ENCODE measurements at places on chromosomes 6 and 20.

DNA sequence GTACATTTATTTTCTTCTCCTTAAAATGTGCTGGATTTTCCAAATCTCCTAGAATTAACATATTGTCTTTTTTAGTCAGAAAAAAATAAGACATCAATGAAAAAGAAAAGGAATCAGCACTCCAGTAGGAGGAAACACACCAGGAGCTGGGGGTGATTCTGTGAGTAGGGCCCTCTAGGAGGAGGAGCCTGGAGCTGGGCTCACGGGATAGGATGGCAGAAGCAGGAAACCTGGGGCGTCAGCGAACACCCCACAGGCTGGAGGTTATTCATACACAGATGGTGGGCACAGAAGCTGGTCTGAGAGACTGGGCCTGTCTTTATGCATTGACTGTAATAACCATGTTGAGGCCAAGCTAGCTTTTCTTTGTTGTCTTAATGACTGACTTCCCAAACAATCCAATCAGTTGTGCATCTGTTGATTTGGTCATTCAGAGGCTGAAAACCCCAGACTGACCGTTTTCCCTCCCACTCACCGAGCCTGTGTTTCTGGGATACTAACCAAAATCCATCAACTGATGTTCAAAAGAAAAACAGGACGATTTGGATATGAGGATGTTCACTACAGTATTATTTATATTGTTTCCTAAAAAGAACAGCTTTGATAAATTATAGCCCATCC is 53.1 kb downstream of the CPNE5 start:
- no peak for DNase-seq

GRCh38 chr20:45611054-45611453 is 18.5 kb upstream of the WFDC10A start:
- DNase-seq = no peak

DNA sequence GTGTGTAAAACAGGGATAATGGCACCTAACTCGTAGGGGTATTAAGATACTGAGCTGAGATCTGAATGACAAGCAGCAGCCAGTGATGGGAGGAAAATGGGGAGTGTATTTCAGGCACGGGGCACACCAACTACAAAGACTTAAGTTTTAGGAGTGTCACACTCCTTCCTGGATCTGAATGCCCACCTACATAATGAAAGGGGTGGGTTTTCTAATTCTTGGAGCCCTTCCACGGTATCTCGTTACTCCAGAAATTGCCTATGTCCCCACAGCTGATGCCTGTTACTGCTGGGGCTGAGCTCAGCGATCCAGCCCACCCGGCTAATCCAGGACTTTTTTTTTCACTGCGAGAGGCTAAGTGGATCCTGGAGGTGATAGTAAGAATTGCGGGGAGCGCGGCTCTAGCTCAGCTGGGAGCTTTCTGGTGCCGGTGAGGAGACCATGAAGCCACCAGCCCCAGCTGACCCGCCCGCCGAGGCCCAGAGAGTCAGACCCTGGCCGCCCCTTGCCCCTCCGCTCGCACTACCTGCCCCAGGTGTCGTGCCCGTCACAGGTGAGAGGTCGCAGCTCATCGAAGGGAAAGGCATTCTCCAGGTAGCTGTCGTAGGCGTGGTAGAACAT is 727 bp downstream of the EDEM2 start:
- DNase-seq = peak; percentile 65

GRCh38 chr20:25054096-25054820 is 3.7 kb downstream of the ACSS1 start:
- no peak for DNase-seq

GRCh38 chr20:38447931-38448675 is 13.0 kb upstream of the SNHG17 start:
- no peak for DNase-seq

- no peak for DNase-seq
These were observed 1.3 kb downstream of the BTNL2 start for GRCh38 chr6:32405656-32406055.

DNA sequence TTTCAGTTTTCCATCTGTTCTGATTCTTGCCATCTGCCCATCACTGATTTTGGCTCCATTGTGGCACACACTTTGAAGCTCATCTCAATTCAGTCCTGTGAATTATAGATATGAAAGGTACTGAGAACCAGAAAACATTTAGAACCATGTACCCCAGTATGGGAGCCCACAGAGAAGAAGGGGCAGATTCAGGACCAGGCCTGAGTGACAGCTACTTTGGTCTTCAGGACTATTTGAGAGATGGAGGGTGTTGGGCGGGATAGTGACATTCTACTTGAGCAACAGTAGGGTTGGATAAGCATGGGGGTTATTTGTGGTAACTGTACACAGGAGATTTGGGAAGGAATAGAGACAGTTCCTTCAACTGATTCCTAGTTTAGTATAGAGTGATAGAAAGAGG is 259.2 kb upstream of the MANEA start:
- DNase-seq = no peak

DNA sequence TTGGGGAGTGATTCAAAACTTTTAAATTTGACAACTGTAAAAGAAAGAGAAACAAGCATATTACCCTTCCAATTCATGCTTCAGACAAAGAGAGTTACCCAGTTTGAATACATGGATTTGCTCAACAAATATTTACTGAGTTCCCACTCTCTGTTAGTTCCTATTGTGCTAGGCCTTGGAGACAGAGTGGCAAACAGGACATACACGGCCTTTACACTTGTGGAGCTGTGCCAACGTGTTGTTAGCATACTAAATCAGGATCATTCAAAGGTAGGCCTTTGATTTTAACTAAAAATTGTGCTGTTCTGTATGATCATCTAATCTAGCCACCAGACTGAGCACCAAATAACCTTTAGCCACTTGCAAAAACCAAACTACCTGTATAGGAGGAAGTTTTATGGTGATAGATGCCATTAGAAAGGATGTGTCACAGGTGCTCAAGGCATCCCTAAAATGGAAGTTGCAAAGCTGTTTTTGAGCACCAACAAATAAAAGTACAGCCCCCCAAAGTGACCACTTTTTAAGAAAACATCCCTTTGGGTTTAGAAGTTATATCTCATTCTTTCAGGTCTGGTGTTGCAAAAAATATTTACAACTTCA is 84.5 kb downstream of the CHD6 start:
- no peak for DNase-seq

- DNase-seq = no peak
These were observed 26.5 kb upstream of the PLEKHG1 start for GRCh38 chr6:150573041-150573681.

- no peak for DNase-seq
These were observed 432.2 kb downstream of the HTR1B start for GRCh38 chr6:77030929-77031674.

- DNase-seq = no peak
These were observed 124.9 kb downstream of the KLHL32 start for GRCh38 chr6:97049253-97050011.

DNA sequence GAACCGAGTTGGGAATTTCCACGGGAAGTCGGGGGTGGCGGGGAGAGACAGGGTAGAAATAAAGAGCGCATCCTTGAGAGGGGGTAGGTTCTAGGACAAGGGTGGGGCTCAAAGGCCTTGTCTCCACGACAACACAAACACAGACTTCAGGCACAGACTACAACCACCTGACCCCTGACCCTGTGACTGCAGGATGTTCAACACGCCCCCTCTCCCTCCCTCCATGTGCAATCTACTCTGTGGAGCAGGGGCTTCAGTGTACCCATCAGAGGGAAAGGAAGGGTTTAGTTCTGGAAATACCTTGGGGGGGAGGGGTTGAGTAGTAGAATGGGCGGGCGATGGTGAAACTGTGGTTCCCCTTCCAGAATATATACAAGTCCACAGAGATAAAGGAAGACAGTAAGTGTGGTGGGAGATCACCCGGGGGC is 651 bp upstream of the TAPBP start:
- peak; percentile 80 for DNase-seq

DNA sequence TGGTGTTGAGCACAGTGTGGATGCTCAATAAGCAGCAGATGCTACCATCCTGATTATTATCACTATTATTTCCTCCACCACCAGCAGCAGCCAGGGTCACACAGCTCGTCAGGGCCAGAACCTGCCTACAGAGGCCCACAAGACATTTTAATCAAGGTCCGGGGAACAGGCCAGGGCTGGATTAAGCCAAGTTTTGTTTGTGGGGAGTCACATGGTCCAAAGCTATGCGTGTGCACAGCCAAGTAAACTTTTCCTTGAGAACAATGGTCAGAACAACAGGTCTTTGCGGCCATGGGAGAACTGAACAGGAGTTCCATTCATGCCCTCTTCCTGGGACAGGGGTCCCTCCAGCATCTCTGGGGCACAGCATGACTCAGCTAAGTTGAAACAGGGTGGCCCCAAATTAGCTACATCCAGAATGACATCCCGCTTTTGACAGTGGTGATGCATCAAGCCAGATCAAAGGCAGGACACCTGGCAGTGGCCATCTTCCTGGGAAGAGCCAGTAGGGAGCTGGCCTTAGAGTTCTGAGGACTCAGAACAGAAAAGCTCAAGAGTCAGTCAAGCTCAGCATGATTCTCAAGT is 11.7 kb downstream of the SNTA1 start:
- DNase-seq = no peak

DNA sequence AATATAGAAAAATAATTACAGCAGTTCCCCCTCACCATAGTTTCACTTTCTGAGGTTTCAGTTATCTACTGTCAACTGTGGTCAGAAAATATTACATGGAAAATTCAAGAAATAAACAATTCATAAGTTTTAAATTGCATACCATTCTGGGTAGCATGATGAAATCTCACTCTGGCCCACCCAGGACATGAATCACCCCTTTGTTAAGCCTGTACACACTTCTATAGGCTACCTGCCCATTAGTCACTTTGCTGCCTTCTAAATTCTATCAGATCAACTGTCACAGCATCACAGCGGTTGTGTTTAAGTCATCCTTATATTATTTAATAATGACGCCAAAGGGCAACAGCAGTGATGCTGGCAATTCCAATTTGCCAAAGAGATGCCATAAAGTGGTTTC is 140.3 kb upstream of the RUNX2 start:
- no peak for DNase-seq

DNA sequence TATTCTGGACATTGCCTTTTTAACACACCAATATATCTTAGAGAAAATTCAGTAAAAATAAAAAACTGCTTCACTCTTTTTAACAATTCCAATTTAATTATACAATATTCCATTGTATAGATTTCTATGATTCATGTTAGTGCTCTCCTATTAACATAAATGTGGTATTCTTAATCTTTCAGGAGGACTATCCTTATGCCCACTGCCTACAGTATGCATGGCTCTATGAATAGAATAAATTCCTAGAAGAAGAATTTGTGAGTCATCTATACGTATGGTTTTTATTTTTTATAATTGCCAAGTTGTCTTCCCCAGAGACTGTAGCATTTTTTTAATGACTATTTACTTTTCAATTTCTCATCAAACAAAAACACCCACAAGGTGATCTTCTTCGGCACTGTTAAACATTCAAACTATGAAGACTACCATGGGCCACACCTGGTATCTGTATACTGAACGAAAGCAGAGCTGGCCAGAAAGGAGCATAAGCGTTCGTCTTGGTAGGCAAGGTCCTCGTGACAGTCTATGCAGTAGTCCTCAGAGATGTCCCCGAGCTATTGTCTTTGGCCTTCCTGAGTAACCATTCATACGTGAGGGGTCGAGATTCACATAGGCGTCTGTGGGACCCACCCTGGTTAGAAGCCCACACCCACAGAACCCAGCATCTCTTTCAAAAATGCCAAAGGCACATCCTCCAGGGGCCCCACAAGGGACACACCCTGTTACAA is 74.6 kb downstream of the KIF16B start:
- DNase-seq = no peak

- DNase-seq = no peak
These were observed 323.3 kb upstream of the NT5E start for GRCh38 chr6:85126485-85127167.

- no peak for DNase-seq
These were observed 37.4 kb upstream of the GABRR1 start for GRCh38 chr6:89254569-89254968.

DNA sequence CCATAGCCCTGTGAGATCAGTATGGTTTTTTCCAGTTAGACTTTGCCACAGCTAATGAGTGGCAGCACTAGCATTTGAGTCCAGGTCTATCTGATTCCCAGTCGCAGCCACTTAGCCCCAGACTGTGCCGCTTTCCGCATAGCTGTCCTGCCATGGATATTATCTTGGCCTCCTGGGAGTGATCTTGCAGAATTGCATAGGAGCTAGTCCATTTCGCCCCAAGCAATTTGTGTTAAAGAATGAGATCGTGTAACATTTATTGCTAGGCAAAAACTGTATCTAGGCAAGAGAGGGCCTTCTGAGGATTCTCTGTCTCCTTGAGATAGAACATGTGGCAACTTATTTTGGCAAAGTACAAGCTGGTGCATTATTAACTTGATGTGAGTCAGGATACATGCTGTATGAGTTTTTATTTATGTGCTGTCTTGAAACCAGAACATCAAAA is 74.2 kb downstream of the EZR start:
- DNase-seq = no peak

DNA sequence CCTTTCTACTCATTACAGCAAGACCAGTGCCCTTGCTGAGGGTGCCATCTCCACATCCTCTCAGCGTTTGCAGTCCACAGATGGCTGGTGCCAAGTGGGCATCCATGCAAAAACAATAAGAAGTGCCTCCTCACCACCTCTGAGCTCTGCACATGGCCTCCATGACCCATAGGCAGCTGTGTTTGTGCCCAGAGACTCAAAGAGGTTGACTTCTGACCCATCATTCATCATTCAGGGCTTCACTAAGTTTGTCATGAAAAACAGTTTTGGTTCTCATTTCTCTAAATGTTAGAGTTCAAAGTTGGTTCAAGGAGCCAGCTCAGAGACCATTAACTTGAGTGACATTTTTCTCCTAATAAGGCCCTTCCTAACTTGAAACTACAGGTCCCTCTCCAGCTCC is 512.6 kb upstream of the MAP3K7 start:
- no peak for DNase-seq

GRCh38 chr20:695165-695866 is 19.7 kb upstream of the SCRT2 start:
- DNase-seq = no peak

DNA sequence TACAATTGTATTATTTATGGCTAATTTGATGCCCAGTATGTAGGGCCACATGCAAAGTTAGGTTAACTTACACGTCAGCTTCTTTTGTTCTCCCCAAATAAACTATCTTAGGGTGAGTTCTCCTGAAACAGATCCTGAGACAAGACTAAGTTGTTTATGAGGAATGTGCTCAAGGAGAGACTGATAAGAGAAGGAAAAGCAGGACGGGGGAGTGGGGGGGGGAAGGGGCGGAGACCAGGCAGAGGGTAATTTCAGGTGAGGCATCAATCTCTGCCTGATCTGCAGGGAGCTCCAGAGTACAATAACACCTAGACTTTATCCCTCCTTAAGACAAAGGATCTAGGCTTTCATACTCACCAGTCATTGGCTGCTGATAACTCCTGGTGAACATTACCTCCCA is 220.6 kb upstream of the BTBD3 start:
- no peak for DNase-seq

GRCh38 chr20:23081263-23081819 is 4.8 kb downstream of the CD93 start:
- DNase-seq = no peak

- no peak for DNase-seq
These were observed 150.0 kb downstream of the PHACTR1 start for GRCh38 chr6:12866422-12867029.

DNA sequence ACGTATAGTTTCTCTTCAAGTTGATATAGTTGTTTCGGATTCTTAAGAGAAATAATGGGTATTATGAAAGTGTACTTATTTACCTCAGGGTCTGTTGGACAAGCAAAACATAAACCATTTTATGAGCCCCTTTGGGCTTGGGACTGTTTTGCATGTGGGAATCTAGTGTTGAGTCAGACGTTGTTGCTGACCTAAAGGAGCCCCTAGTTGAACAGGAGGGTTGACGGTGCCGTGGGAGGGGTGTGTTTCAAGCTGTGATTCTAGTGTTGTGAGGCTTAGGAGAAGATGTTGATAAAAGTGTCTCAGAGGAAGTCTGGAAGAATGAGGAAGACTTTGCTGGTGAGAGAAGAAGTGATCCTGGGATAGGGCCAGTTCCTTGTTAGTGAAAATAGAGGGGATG is 140.0 kb downstream of the ARID1B start:
- DNase-seq = no peak

Data from SW 1271 (cell line).